IMR-90 (cell line): ENCODE measurements at places on chromosomes 1 and 21.

DNA sequence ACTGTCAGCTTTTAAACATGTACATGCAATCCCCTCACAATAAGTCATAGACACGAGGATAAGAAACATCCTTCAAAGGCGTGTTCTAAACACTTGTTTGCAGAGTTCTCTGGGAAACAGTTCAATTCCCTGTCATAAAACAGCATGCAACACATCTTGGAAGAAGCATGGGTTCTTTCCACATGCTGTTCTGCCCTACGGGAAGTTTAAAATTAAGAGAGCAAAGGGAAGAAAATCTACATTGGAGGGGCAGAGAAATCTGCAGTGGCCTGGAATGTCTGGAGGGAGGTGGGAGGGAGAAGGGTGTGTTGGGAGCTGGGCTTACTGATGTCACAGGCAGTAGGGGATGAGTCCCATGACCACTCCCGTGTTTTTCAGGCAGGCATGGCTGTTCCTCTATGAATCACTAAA is 98.3 kb upstream of the SLC2A1 start:
- peak; percentile 65 for DNase-seq

GRCh38 chr1:66300972-66301451 is 232.9 kb upstream of the SGIP1 start:
- DNase-seq, result peak; percentile 59

GRCh38 chr1:92931691-92932090 is 29.6 kb downstream of the DIPK1A start:
- DNase-seq, result no peak

DNA sequence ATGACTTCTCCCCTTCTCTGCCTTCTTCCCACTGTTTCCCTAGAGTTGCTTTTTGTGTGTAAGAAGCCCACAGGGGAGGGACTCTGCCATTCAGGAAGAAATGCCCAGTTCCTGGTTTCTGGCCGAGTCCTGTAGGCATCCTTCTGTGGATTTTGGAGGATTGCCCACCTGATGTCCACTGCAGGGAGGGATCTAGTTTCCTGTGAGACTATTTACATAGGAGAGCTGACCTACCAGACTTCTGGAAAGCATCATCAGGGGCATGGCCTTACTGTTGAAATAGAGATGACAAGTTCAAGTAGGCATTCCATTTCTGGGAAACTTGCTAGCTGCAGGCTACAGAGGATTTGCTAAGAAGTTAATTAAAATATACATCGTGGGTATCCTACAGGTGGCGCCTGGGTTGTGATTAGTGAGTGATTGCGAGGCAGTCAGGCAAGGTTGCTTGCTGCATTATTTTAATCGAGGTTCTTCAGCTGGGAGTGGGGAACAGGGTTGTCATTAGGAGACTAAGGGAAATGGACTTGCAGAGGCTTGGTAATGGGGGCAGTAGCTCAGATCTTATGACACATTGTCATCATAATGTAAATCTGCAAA is 148.7 kb downstream of the HHAT start:
- peak; percentile 32 for DNase-seq

- no peak for DNase-seq
Measured at GRCh38 chr1:66526036-66526435, 7.9 kb upstream of the SGIP1 start.
